Epithelial cell of prostate (primary cell): ENCODE measurements at places on chromosomes 11 and 22.

DNA sequence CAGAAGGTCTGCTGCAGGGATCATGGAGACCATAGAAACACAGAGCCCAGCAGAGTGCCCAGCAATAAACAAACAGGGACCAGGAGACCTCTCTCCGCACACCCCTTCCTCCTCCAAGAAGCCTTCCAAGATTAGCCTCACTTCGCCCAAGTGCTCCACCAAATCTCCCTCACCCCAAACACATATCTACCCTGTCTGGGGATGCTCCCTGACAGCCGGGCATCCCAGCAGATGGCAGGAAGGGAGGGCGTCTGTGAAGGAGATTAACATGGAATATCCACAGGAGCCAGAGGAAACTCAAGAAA, 26.5 kb downstream of the ARAP1 start:
- no peak for DNase-seq

DNA sequence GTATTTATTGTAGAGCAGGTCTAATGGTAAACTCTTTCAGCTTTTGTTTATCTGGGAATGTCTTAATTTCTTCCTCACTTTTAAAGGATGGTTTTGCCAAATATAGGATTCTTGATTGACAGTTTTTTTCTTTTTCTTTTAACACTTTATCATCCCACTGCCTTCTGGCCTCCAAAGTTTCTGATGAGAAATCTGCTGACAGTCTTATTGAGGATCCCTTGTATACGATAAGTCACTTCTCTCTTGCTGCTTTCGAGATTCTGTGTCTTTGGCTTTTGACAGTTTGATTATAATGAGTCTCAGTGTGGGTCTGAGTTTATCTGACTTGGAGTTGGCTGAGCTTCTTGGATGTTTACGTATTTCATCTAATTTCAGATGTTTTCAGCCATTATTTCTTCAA, 6.7 kb upstream of the TSKU start:
- DNase-seq: no peak

DNA sequence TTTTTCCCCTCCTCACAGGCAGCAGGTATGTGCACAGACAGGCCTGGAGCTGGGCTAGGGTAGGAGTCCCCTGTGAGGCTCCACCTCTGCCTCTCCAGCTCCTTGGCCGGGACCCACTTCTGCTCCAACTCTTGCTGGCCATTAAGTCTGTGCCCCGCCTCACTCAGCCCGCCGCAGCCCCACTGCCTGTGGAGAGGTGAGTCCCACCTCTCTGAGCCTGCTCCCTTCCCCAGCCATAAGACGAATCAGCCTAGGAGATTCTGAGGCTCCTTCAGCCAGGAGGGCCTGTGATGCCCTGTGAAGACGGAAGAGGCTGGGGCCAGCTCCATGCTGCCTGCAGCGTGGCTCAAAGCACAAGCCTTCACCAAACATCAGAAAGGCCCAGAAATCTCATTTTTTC, 23.0 kb downstream of the TSKU start:
- no peak for DNase-seq

- DNase-seq: no peak
Measured at GRCh38 chr11:280706-281485, 2.7 kb downstream of the NLRP6 start.

- no peak for DNase-seq
Measured at GRCh38 chr11:79708319-79708932, 267.6 kb upstream of the TENM4 start.

DNA sequence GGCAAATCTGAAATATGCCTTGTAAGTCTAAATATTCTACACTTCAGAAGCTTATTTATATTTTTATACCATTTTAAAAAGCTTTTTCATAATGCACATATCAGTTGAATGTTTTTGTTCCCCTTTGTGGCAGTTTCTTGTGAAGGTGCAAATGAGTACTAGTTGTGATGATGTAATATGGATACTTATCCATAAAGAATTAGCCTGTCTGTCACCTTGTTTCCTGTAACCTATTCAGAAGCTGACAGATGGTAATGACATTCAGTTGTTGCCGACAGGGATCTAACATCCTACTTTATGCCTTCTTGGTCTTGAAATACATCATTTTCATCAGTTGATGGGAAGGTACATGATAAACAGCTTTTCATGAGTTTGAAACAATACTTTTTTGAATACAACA, 2.9 kb downstream of the QSER1 start:
- no peak for DNase-seq

GRCh38 chr11:124108156-124108555, 7.1 kb upstream of the VWA5A start:
- DNase-seq: no peak
